ENCODE measurements at places on chromosomes 6 and 20.

DNA sequence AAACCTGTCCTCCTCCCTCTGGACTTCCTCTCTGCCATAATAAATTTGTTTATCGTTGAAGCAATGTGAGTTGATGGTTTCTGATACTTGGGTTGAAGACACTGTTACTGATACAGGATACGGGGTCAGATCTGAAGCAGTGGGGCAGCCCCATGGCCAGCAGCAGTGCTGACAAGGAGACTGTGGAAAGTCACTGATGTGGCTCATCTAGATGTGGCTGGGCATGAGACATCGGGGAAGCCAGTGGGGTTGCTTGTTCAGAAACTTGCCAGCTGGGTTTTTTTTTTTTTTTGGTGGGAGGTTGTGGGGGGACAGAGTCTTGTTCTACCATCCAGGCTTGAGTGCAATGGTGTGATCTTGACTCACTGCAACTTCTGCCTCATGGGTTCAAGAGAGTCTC is 2.6 kb upstream of the BPI start:
- DNase-seq: no peak

DNA sequence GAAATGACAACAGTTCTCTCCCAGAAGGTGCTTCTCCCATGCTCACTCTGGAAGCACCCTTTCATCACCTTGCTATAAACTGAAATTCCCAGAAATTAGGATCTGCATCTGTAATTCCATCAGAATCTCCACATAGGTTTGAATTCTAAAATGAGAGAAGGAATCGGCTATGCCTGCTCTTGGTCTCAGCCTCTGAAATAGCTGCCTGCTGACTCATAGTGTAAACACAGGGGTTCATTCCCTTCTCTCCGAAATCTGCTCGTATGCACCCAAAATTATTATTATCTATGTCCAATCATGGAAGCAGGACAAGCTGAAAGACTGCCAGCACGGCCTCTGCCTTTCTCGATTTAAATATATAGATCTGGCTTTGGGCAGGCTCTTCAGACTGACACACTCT is 74.6 kb upstream of the TAB2 start:
- no peak for DNase-seq

DNA sequence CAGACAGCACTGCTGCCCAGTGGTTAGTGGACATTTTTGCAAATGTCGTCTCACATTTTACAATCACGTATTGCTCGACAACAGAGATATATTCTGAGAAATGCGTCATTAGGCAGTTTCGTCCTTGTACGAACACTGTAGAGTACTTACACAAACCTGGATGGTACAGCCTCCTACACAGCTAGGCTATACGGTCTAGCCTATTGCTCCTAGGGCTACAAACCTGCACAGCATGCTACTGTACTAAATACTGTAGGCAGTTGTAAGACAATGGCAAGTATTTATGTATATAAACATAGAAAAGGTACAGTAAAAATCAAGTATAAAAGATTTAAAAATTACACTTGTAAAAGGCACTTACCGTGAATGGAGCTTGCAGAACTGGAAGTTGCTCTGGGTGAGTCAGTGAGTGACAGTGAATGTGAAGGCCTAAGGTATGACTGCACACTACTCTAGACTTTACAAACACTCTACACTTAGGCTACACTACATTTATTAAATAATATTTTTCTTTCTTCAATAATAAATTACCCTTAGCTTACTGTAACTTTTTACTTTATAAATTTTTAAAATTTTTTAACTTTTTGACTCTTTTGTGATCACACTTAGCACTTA is 43.1 kb downstream of the ALDH5A1 start:
- no peak for DNase-seq

DNA sequence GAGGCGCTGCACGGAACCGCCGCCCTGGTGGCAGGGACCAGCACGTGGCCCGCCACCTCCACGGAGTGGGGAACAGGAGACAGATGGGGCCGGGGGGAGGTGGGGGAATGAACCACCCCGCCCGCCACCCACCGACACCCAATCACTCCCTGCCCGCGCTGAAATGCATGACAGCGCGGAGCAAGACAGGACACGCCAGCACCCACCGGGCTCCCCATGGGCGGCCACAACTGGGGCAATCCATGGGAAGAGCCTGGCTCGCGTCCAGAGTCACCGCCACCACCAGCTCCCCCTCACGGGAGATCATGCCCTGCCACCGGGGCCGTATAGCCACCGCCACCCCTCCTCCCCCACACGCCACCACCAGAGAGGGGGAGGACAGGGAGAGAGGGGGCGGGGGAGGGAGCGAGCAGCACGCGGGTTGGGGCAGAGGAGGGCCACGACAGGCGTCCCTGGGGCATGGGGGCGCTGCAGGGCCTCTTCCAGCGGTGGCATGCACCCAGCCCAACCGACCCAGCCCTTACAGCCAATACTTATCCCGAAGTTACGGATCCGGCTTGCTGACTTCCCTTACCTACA is 744.3 kb upstream of the DEFB115 start:
- no peak for DNase-seq

GRCh38 chr20:63572788-63573646 is 1.0 kb downstream of the HELZ2 start:
- DNase-seq: no peak

DNA sequence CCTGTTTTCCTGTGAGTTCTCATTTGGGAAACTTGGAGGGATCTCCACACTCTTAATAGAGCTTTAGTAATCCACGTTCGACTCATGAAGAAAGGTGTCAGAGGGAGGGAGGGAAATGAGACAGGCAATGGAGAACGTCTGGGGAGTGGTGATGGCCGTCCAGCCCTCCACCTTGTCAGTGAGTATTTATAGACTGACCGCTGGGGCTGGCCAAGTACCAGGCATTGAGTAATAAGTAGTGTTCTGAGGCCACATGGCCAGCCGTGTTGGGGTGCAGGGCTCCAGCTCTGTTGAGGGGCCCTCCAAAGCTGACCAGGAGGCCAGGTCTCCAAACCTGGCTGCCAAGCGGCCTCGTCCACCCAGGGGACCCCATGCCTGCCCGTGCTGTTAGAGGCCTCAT is 11.3 kb upstream of the DSN1 start:
- DNase-seq: no peak

- no peak for DNase-seq
Observed at GRCh38 chr6:11947063-11947462, 65.0 kb upstream of the HIVEP1 start.

DNA sequence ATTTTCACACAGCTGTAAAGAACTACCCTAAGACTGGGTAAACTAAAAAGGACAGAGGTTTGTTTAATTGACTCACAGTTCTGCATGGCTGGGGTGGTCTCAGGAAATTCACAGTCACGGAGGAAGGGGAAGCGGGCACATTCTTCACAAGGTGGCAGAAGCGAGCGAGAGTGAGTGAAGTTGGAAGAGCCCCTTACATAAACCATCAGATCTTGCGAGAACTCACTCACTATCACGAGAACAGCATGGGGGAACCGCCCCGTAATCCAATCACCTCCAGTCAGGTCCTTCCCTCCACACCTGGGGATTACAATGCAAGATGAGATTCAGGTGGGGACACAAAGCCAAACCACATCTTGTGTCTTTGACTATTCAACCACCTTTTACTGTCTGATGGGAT is 700.5 kb downstream of the TENT5A start:
- no peak for DNase-seq

GRCh38 chr6:9439621-9440330 is 975.1 kb downstream of the TFAP2A start:
- DNase-seq: no peak

DNA sequence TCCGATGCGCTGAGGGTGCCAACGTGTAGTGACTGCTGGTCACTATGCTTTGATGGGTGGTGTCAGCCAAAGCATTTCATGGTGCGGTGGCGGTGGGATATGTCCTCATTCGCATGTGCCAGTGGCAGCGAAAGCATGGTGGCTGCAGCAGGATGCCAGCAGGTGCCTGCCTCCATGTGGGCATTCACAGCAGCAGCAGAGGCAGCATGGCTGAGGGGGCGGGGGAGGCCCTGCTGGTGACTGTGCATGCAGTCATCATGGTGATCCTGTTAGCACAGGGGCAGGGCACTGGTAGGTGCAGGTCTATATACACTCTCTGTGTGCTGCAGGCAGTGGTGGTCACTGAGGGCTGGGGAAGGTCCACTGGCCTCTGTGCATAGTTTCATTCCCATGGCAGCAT is 22.0 kb downstream of the FIG4 start:
- no peak for DNase-seq

GRCh38 chr20:44471481-44471882 is 4.2 kb upstream of the TTPAL start:
- no peak for DNase-seq

DNA sequence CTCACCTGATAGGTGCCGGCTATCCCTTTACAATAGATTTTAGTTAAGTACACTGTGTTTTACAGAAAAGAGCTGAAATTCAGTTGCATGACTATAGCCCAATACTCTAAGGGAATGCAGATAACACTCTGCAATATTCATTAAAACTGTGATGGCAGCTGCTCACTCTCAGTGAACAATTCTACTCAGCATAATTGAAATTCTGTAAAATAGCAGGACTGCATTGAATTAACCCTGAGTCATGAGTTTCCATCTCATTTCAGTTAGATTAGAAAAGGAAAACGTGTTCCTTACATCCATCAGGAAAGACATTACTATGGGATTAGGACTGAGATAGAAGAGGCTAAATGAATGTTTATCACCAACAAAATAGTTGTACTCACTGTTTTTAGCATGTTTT is 613.3 kb upstream of the JAG1 start:
- DNase-seq: no peak

GRCh38 chr20:32456869-32457478 is 98.8 kb downstream of the ASXL1 start:
- peak; percentile 54 for DNase-seq

GRCh38 chr20:17841751-17842215 is 126.8 kb downstream of the SNX5 start:
- DNase-seq: no peak

DNA sequence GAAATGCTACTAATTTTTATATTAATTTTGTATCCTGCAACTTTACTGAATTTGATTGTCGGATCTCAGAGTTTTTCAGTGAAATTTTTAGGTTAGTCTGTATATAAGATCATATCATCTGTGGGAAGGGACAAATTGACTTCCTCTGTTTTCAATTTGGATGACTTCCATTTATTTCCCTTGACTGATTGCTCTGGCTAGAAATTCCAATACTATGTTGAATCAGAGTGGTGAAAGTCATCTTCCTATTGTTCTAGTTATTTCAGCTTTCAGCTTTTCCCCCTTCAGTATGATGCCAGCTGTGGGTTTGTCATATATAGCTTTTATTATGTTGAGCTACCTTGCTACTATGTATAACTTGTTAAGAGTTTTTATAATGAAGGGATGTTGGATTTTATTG is 771.2 kb downstream of the KIF16B start:
- no peak for DNase-seq

- DNase-seq: peak; percentile 14
Observed at GRCh38 chr20:3115190-3116107, 30.9 kb upstream of the AVP start.

- no peak for DNase-seq
Observed at GRCh38 chr20:42656130-42656529, 533.6 kb downstream of the PTPRT start.

DNA sequence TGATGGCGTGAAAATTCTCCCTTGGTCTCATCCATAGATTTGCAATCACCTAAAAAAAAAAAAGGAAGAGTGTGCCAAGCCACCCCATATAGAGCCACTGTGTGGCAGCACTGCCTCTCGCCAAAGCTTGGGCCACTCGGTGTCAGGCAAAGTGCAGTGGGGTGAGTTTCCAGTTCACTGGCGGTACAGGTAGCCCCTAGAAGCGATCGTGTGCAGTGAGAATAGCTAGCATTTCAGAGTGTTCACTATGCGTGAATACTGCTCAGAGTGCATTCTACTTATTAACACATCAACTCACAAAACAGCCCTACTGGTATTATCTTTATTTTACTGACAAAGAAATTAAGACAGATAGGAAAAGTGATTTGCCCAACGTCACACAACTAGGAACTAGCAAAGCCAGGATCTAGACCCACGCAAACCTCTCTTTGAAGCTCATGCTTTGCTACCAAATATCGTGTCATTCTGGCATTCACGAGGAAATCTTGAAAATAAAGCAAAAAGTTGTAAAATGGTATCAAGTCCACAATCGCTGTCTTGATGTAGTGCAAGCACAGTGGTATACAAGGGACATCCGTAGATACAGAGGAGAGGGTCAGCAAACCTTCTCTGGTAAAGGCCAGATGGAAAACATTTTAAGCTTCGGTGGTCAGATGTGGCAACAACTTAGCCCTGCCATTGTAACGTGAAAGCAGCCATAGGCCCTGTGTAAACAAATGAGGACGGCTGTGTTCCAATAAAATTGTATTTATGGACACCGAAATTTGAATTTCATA is 10.4 kb upstream of the GCNT2 start:
- peak; percentile 36 for DNase-seq

GRCh38 chr6:161903584-161904212 is 629.8 kb upstream of the AGPAT4 start:
- no peak for DNase-seq

DNA sequence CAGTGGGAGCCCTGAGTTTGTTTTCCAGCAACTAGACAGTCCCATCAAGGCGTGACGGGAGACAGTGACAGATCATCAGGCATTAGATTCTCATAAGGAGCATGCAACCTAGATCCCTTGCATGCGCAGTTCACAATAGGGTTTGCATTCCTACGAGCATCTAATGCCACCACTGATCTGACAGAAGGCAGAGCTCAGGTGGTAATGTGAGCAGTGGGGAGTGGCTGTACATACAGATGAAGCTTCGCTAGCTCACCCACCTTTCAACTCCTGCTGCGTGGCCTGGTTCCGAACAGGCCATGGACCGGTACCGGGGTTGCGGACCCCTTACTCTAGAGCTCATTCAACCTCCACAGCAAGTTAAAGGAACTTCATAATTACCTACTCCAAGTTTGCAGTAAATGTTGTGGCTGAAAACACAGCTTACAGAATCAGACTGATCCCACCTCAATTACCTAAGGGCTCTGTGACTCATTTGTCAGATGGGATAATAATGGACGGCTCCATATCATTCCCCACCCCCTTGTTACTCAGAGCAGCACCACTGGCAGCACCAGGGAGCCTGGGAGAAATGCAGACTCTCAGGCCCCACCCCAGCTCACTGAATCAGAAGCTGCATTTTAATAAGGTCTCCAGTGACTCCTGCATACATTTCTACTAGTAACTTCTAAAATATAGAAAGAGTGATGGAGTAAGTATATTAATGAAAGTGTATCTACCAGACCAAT is 15.7 kb downstream of the PXMP4 start:
- no peak for DNase-seq

- no peak for DNase-seq
Observed at GRCh38 chr20:49868964-49869363, 46.4 kb downstream of the SPATA2 start.

All from midbrain (tissue), 1 donor.